ENCODE measurements at places on chromosomes 13 and 19.

- DNase-seq, result no peak
These were observed 15.8 kb downstream of the ONECUT3 start for GRCh38 chr19:1768918-1769644.

- no peak for DNase-seq
These were observed 32.8 kb upstream of the WDFY2 start for GRCh38 chr13:51551416-51551815.

GRCh38 chr13:49086722-49087121, 111.0 kb downstream of the FNDC3A start:
- no peak for DNase-seq

DNA sequence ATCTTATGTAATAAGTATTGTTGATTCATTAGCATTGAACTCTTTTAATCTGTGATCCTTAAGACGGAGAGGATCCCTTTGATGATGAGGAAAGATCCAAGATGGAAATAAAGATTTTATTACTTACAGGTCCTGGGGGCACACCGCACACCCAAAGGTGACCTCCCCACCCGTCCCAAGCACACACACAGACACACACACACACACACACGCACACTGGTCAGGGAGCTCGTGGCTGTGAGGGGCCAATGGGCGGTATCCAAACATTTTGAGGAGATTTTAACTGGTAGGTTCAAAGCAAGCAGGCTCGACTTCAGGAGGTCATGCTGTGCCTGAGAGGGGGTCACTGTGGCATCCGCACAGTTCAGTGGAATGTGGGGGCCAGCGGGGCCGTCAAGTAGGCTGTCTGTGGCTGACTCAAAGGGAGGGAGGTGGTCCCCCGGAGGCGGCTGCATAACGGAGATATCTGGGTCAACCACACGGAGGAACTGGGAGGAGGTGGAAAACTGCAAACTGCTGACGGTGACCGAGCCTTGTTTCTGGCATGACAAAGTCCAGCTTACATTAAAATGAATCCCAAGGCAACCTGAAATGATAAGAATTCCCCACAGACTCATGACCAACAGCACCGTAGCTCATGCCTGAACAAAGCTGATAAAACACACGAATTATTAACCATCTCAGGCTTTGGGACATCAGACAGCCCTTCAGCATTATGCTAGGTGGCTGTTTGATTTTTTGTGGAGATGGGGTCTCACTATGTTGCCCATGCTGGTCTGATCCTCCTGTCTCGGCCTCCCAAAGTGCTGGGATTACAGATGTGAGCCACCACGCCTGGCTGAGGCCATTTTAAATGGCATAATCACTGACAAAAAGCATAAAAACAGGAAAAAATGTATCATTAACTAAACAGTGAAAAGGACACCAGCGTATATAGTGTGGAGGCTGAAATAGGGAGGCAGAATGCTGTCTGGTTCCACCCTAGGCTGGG, 20.9 kb upstream of the SIGLEC11 start:
- no peak for DNase-seq

GRCh38 chr13:68439817-68440216, 1209.7 kb upstream of the PCDH9 start:
- DNase-seq, result no peak

DNA sequence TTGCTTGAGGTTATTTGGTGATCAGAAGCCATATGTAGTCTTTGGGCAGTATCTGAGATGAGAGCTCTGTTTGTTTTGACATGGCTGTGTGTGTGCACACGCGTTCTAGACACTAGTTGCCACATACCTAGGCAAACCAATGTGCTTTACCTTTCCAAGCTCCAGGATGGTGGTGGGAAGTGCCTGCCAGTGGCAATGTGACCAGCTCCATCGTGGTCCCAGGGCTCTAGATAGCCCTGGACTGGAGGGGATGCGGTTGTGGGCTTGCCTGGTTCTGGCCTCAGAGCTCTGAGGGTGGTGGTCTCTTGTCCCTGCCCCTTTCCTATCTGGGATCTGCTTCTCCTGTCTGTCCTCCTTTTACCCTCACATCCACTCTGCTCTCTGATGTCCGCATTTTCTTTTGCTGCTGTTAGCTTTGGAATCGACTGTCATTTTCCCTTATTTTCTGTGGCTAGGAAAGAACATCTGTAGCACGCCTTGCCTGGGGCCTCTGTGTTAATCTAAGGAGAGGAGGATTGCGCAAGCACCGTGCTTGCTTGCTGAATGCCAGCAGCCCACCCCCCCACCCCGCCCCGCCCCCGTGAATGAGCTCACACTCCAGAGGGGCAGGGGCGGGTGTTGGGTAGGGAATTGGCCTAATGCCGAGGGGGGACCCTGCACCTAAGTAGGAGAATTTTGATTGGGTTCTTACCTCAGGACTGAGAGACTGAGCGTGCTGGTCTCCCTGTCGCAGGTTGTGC, 89.5 kb downstream of the ARHGEF7 start:
- DNase-seq, result no peak
